WTC11 (cell line): ENCODE measurements at places on chromosomes 16 and 17. TPM values are rescaled to one million over a fixed set of nuclear protein-coding genes. Genes with fewer than 3 reads are reported as not detected.
A peak's percentile ranks its signal among the peaks of the same experiment; 100 is the strongest.

DNA sequence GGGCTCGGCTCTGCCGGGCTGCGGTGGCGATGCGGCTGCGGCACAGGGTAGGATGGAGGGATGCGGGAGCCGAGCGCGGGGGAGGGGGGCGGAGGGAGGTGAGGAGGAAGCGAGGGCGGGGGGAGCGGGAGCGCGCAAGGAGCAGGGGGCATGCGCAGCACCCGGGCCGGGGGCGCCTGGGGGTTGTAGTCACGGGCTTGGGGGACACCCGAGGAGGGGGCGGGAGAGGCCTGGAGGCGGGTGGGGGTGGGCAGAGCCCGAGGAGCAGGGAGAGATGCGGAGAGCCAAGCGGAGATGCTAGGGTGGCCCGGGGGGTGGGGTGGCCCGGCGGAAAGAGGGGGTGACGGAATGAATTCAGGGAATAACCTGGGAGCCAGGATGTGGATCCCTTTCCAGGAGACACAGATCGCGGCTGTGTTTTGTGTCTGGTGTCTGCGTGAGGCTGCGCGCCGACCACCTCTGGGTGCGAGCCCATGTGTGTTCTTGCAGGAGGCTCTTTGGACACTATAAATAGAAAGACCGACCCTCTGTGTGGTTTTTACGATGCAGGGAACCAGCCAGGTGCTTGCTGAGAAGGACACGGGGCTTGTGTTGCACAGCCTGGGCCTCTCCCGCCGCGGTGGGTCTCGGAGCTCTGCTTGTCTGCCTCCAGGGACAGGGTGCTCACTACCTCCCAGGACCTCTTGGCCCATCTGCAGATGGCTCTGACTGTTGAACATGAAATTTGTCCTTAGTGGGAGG is at the start of gene STX1B:
Gene STX1B, minus strand, starts transcription at position 54 of the 741 bp plus-strand sequence. CDS start 242 bp downstream, outside the sequence.
- peak; percentile 90 for DNase-seq

- DNase-seq, result peak; percentile 11
Observed at GRCh38 chr16:2819939-2820835, 3.1 kb downstream of the PRSS21 start.

DNA sequence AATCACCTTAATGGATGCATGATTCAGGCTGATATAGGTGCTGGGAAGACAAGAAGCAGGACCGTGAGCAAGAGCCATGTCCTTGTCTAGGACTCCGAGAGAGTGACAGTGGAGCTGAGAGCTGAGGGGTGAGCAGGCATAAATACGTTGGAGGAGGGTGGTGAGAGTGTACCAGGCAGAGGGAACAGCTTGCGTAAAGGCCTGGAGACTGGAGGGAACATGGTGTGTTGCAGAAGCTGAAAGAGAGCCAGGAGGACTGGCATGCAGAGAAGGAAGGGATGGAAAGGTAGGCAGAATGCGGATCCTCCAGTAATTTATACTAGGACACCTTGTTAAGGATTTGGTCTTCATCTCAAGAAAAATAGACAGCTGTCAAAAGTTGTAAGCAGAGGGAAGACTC is 653.2 kb downstream of the HS3ST4 start:
- DNase-seq, result no peak

The SOST gene
- total RNA-seq, result 0.07 to 0.25 TPM in 2 of 3 replicates, not detected in the other

DNA sequence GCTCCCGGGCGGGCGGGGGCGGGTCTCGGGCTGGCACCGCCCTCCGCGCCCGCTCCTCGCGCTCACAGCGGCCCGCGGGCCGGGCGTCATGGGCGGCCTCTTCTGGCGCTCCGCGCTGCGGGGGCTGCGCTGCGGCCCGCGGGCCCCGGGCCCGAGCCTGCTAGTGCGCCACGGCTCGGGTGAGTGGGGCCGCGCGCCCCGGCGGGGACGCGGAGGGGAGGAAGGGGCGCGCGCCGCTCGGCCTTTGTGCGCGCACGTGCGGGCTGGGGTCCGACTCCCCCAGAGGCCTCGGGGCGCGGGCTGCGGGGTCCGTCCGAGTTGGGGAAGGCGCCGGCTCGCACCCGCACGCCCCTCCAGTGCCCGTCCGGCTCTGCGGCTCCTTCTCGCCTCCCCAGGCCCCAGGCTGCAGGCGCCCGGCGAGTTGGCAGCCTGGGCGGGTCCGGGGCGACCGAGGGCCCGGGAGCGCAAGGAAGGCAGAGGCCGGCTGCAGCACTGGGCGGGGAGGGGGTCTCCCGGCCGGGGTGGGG is at the start of gene NME4:
Gene NME4, plus strand, starts transcription at position 65 of the 527 bp plus-strand sequence. Its CDS starts 24 bp downstream, at position 89.
- DNase-seq, result peak; percentile 50

- no peak for DNase-seq
Observed at GRCh38 chr16:64450177-64450576, 671.7 kb downstream of the CDH11 start.

DNA sequence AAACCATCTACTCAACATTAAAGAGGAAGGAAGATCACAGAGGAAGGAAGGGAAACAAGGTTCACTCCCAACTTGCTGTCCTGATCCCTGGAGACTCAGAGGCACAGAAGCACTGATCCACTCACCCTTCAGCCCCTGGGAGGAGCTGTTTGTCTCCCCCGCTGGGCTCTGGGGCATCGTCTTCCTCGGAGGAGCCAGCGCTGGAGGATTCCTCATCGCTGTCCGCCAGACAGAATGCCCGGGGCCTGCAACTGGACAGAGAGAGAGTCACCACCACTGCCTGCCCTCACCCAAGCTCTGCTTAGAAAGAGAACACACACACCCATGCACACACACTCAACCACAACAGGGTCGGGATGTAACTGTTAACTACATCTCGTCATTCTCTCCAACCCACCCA is 24.8 kb upstream of the ERN1 start:
- no peak for DNase-seq

The MSLN gene
- 0.20 to 0.55 TPM (median 0.46 TPM) in 3 replicates for total RNA-seq

GRCh38 chr17:50476545-50477315 is 1.9 kb upstream of the RSAD1 start:
- no peak for DNase-seq
